Vein endothelial cell (primary cell): ENCODE measurements at places on chromosomes 7 and 10. TPM values are rescaled to one million over a fixed set of nuclear protein-coding genes. Genes with fewer than 3 reads are reported as not detected.

The NPSR1 gene
- not detected in 2 replicates for total RNA-seq

The GDF10 gene
- total RNA-seq: not detected in 2 replicates

The GPR15LG gene
- not detected in 2 replicates for total RNA-seq

The TRPV5 gene
- total RNA-seq: 0.10 TPM in 1 of 2 replicates, not detected in the other

The HYAL4 gene
- 0.86 and 0.98 TPM in 2 replicates for total RNA-seq

The IRF5 gene
- 0.65 and 0.67 TPM in 2 replicates for total RNA-seq

The HOXA7 gene
- total RNA-seq: 5.1 and 5.6 TPM in 2 replicates

The CHST3 gene
- total RNA-seq: 8.2 and 12.7 TPM in 2 replicates

The BMPER gene
- 0.65 and 1.5 TPM in 2 replicates for total RNA-seq

The SPDYE5 gene
- total RNA-seq: not detected in 2 replicates

The VWDE gene
- total RNA-seq: not detected in 2 replicates

The VSTM4 gene
- total RNA-seq: under 0.01 and 0.29 TPM in 2 replicates

The FKBP6 gene
- total RNA-seq: not detected in 2 replicates

The EPC1 gene
- total RNA-seq: 25.8 and 28.1 TPM in 2 replicates

The TUBGCP2 gene
- total RNA-seq: 51.9 and 62.6 TPM in 2 replicates

The WIPF3 gene
- 0.10 TPM in 1 of 2 replicates, not detected in the other for total RNA-seq

The GCK gene
- 0.19 and 0.65 TPM in 2 replicates for total RNA-seq

The GPER1 gene
- total RNA-seq: 2.3 and 4.5 TPM in 2 replicates

The GPRIN2 gene
- total RNA-seq: not detected in 2 replicates
